Left cardiac atrium (tissue), 4 donors: ENCODE measurements at places on chromosomes 12 and 14. TPM values are rescaled to one million over a fixed set of nuclear protein-coding genes. Genes with fewer than 3 reads are reported as not detected.

GRCh38 chr12:131764738-131765137 lies 53.8 kb downstream of the SFSWAP start:
- DNase-seq = no peak

- no peak for DNase-seq
These were observed 150.1 kb upstream of the LRIG3 start for GRCh38 chr12:59070322-59070933.

DNA sequence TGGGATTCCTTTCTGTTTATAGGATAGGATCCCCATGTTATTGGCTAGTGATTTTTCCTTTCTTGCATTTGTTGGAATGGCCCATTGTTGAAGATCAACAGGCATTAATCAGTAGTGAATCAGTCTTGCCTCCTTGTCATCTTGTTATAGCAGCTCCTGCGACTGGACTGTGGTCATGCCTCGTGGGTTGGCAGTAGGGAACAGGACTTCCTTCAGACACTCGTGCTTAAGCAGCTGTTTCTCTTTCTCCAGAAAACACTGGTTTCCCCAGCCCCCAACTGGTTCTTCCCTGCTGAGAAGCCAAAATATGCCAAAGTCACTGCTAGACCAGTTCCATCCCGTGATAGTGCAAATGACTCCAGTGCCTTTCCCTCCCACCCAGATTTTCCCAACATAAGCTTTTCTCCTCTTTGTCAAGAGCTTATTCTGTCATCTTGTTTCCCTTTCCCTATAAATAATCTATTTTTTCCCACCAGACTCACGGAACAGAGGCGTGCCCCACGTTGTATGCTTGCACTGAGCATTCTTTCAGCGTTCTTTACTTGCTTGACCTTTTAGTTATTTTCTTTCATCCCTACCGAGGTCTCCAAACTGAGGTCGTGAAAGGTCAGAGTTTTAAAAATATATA lies 83.5 kb downstream of the SAMD4A start:
- DNase-seq = no peak

- DNase-seq = peak; percentile 19
These were observed 279.3 kb upstream of the DDHD1 start for GRCh38 chr14:53432378-53432802.

DNA sequence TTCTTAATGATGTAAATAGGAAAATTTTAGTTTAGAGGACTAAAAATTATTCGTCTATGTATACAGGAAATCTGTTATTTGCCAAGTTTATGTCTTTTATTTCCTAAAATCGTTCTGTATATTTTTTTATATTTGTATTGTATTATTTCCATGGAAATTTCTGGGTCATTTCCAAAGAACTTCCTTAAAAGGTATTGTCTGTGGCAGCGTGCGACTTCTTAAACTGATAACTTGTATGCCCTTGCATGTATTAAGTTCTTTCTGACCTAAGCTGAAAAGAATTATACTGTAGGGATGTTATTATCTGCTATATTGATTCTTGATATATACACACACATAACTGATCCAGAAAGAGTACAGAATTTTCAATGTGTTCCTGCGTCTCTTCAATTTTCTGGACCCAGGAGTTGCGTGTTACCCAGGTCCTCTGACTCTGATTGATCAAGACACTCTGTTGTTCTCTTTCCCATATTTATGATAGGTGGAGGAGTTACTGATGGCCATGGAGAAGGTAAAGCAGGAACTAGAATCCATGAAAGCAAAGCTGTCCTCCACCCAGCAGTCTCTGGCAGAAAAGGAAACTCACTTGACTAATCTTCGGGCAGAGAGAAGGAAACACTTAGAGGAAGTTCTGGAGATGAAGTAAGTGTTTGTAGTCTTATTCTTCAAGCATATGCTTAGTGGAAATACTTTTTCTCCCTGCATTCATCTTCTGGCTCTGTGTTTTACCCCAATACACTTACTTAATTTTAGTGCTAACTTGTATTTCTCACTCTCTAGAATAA lies 298.5 kb downstream of the ERC1 start:
- no peak for DNase-seq

DNA sequence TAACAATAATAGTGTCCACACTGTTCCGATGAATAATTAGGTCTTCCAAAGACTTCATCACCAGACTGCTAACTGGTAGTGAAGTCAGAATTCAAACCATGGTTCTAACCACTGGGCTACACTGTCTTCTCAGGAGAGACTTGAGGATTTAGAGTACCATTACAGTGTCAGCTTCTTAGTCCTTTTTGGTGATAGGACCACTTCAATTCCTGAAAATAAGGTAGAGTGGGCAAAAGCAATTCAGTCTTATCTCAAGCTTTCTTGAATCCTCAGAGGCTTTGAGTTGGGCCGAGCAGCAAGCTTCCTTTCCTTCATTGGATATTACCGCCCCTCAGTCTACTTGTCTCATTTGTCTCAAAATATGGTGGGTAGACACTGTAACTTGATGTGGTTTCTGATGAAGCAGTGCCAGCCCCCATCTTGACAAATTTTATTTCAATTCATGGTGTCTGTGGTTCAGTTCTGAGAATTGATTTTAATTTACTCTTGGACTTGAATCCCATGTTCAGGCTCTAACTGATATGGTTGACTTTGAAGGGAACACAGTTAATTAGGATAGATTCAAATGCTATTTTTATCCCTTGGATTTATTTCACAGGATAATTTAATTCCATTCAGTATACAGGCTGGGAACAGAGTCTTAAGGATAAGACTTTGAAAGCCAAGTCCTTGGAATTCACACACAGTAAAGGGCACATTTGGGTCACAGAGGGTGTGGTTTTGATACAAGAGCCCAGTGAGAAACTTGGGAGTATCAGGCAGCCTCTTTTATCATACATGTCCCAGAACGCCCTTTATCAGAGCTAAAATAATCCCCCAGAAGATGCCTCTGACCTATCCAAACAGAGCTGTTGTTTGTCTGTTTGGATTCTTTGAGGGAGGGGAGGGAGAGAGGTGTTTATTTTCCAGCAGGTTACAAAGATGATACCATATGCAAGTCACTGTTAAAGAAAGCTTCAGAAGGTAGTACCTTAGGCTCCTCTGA lies 167.3 kb downstream of the PRKCH start:
- DNase-seq = no peak

DNA sequence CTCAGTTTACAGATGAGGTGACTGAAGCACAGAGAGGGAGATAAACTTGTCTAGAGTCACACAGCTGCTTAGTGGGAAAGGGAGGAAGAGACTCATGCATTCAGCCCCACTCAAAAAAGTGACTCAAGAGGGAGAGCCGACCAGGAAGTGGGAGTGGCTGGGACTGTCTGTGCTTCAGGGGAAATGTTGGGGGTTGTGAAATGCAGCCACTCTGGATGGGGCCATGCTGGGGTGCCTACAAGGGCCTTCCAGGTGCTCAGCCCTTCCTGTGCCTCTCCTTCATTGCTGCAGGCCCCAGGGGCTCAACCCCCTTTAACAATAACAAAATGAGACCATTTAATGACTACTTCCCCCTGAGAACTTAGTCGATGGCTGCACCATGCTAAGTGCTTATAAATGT lies 41.8 kb downstream of the CACNA1C start:
- DNase-seq = no peak

DNA sequence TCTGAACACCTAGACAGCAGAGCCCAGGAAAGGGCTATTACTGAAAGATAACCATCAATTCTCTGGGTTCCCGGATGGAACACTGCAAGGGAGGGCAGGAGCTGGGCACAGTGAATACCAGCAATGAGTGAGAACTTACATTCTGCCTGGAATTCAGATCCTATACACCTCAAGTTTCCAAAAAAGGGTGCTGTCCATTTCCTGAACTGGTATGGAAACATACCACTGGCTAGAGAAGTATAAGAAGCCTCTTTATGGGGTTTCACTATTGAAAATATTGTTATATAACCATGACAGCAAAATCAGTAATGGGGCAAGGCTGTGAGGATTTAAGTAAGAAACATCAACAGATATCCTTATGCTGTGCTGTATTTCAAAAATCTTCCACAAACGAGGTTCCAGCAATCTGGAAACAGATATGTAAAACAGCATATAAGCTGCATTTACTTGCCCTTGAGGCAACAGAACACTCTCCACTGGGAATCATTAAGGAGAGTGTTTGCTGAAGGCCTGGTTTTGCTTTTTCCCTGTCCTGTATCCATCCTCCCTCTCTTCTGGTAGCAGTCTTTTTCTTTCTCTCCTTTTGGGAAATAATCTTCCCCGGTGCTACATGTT lies 53.3 kb upstream of the GTF2A1 start:
- DNase-seq = no peak

- no peak for DNase-seq
These were observed 22.3 kb downstream of the HDAC7 start for GRCh38 chr12:47797441-47797840.

DNA sequence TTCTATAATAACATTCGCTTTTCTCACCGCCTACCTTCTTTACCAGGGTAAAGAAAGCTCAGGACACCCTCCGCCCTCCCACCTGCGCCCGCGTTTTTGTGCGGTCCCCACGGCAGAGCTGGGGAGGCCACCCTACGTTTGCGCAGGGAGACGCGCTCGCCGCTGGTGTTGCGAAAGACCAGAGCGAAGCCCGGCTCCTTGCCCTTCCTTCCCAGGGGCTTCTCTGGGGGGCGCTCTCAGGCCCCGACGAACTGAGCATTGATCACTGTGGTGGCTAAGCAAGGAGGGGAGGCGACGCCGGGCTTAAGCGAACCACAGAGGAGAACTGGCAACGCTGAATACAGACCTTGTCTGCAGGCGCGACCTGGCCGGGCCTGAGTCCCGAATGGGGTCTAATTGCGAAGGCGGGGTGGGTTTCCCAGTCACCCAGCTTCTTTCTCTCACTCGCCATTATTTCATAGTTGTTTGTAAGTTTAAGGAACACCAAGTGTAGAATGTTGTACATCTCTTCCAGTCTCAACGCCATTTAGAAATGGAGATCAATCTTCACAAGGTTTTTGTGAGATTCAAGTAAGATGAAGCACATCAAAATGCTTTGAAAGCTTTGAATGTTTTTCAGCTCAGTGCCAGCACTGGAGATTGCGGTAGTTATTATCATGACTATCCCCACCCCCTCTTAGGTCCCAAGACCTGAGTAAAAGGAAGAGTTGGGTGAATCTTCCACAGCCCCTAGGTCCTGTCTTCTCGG lies 1.7 kb upstream of the NKX2-1 start:
- no peak for DNase-seq

DNA sequence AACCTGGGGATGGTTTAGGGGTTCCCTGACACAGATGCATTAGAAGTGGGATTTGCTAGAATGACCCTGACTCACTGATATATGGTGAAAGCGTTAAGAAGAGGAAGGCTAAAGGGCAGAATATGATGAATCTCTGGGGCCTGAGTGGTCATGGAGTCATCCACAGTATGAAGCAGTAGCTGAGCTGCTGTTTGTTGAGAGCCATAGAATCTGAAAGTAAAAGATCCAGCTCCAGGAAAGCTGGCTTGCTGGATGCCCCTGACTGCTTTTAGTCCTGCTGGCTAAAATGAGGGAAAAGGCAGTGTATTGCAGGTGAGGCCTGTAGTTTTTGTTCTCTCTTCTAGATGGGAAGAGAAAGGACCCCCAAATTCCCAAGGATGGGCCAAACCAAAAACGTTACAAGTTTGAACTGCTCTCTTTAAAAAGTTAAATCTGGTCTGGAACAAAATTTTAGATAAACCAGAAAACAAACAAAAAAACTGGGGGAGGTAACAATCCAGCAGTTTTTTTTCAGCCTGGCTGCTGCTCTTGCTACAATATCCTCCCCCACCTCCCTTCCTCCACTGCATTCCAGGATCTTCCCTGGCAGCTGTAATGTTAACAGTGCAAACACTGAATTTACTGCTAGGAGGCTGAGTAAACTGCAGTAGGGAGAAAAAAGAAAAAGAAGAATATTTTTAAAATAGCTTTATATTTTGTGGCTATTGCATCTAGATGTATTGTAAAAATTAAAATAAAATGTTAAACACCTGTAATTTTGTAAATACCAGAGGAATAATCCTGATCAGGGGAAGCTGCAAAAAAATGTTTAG lies 16.5 kb downstream of the SEL1L start:
- peak; percentile 31 for DNase-seq

GRCh38 chr12:91126516-91126915 lies 15.2 kb upstream of the LUM start:
- DNase-seq = no peak

- no peak for DNase-seq
These were observed 78.4 kb upstream of the TSPAN8 start for GRCh38 chr12:71236133-71236660.

Gene PLCZ1
- not detected for total RNA-seq

Gene AQP5
- total RNA-seq = 1.0 TPM

Gene KRT2
- total RNA-seq = not detected
